ENCODE measurements at places on chromosomes 1 and 21.

GRCh38 chr1:164577291-164577690 lies 18.3 kb downstream of the PBX1 start:
- no peak for DNase-seq

GRCh38 chr21:45330075-45330781 lies 42.5 kb upstream of the POFUT2 start:
- DNase-seq = no peak

DNA sequence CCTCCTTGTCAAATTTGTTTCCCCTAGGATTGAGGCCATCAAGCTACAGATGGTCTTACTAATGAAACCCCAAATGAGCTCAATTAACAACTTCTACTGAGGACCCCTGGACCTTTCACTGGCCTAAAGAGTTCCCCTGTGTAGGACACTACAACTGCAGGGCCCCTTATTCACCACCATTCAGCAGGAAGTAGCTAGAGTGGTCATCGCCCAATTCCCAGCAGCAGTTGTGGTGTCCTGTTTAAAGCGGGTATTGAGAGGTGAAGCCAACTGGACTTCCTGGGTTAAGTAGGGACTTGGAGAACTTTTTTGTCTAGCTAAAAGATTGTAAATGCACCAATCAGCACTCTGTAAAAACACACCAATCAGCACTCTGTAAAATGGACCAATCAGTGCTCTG lies 1466.9 kb downstream of the KCNT2 start:
- no peak for DNase-seq

GRCh38 chr21:27424601-27425000 lies 457.7 kb upstream of the ADAMTS5 start:
- no peak for DNase-seq

GRCh38 chr1:230174471-230175162 lies 107.6 kb downstream of the GALNT2 start:
- DNase-seq = no peak

- no peak for DNase-seq
Observed at GRCh38 chr1:209427811-209428210, 155.7 kb upstream of the CAMK1G start.

- no peak for DNase-seq
Observed at GRCh38 chr21:19256934-19257660, 853.5 kb upstream of the TMPRSS15 start.

DNA sequence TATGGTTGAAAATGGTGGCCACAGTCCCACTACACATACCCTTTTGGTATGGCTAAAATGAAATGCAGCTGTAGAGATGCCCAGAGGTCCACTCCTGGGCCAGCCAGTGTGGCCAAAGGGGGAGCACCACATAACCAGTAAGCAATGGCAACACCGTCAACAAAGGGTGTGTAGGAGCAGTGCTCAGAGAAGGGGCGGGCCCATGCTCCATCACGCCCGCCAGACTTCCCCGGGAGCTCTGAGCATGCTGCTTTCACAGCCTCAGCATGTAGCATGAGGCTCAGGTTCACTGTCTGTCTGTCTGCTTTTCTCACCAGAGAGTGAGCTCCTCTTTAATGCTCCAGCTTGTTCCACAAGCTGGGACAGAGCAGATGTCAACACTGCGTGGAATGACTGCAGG lies 537.6 kb downstream of the MATN1 start:
- no peak for DNase-seq

GRCh38 chr1:92408825-92409224 lies 77.9 kb downstream of the GFI1 start:
- DNase-seq = no peak

- DNase-seq = no peak
Observed at GRCh38 chr1:53957194-53957818, 11.2 kb downstream of the LRRC42 start.

GRCh38 chr1:91515994-91516393 lies 15.3 kb downstream of the CDC7 start:
- no peak for DNase-seq

GRCh38 chr21:27548486-27548885 lies 581.6 kb upstream of the ADAMTS5 start:
- DNase-seq = no peak

DNA sequence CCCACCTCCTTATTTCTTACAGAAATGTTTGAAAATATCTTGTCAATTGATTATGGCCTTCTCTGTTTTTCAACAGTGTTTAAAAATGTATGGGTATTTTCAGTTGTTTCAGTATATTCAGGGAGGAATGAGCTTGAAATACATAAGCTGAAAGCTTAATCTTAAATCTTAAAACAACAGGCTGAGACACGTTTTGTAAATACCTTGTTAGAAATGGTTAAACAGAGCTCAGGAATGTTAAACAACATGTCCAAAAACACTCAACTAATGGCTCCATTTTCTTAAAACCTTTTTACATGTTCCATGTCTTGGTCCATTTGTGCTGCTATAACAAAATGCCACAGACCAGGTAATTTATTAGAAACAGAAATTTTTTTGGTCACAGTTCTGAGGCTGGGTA lies 953.8 kb upstream of the ADGRL2 start:
- DNase-seq = no peak

DNA sequence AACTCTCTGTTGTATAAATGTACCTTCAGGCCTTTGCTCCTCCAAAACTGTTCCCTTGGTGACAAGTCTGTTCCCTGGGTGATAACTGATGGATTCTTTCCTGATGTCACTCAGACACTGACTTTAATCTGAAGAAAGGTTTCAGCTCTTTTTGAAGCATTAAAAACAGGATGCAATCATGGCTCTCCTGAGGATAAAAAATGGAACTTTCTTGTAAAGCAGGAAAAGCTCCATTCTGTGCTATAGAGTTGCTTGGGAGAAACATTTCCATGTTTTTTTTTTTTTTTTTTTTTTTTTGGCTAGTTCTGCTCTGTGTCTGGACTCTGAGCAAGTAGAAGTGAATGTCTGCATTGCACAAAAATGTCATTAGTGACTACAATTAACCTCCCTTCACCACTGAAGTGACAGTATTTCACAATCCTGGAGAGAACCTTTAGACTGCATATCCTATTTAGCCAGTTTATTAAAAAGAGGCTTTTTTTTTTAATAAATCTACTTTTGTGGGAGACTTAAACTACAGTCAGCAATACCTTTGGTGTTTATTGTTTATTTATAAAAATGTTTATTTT lies 101.7 kb upstream of the PRMT6 start:
- DNase-seq = no peak

DNA sequence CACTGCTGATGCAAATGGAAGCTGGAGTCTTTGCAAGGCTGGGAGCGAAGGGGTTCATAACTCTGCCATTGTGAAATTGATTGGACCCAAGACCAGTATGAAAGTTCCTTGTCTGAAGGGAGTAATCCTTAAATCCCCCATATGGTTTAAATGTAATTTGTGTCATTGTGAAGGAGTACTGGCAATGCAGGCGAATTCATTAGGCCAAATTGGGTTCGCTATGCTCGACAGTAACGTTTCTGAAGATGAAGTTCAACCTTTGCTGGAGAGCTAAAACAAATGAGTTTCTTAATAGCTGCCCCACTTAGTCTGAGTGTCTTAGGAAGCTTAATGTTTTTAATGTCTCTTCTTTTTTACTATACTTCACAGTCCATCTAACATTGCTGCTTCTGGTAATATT lies 27.5 kb downstream of the PGM1 start:
- no peak for DNase-seq

GRCh38 chr1:236425031-236425663 lies 31.1 kb downstream of the EDARADD start:
- DNase-seq = no peak

- no peak for DNase-seq
Observed at GRCh38 chr1:109657970-109658369, 2.1 kb downstream of the GSTM4 start.

DNA sequence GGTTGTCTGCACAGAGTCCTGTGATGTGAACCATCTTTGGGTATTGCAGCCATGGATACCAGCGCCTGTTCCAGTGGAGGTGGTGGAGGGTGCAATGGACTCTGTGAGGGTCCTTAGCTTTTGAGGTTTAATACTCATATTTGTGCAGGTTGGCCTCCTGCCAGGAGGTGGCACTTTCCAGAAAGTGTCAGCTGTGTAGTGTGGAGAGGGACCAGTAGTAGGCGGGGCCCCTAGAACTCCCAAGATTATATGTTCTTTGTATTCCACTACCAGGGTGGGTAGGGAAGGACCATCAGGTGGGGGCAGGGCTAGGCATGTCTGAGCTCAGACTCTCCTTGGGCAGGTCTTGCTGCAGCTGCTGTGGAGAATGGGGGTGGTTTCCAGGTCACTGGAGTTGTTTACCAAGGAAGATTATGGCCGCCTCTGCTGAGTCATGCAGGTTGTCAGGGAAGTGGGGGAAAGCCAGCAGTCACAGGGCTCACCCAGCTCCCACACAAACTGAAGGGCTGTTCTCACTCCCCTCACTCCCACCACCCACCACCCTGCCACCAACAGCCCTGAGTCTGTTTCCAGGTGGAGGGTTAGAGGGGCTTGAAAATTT lies 31.2 kb upstream of the ZNF678 start:
- DNase-seq = no peak

DNA sequence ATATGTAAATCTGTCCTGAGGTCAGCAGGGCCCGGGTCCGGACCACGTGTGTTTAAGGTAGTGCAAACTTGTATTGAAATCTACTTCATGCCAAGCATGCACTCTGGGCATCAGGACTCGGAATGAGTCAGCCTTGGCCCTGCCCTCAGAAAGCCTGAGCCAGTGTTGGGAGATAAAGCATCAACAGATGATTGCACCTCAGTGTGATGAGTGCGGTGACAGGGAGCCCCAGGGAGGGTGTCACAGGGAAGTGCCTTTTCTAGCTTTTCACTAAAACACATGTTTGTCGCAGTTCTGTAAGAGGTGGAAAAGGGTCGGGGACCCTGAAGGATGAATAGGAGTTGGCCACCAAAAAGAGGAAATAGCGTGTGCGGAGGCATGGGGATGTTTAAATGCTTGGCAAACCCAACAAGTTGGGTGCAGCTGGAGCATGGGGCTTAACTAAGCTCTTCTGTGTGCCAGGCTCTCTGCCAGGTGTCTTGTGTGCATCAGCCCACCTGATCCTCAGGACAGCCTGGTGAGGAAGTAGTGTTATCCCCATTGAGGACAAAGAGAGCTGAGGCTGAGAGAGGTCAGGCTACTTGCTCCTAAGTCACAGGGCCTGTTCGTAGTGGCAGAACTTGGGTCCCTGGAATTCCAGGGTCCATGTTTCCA lies 48.2 kb upstream of the EPB41 start:
- no peak for DNase-seq

- no peak for DNase-seq
Observed at GRCh38 chr1:236861560-236862218, 66.6 kb downstream of the MTR start.

GRCh38 chr21:30515681-30516080 lies 13.7 kb upstream of the KRTAP19-5 start:
- no peak for DNase-seq

- DNase-seq = no peak
Observed at GRCh38 chr1:33712186-33712585, 151.7 kb upstream of the HMGB4 start.

DNA sequence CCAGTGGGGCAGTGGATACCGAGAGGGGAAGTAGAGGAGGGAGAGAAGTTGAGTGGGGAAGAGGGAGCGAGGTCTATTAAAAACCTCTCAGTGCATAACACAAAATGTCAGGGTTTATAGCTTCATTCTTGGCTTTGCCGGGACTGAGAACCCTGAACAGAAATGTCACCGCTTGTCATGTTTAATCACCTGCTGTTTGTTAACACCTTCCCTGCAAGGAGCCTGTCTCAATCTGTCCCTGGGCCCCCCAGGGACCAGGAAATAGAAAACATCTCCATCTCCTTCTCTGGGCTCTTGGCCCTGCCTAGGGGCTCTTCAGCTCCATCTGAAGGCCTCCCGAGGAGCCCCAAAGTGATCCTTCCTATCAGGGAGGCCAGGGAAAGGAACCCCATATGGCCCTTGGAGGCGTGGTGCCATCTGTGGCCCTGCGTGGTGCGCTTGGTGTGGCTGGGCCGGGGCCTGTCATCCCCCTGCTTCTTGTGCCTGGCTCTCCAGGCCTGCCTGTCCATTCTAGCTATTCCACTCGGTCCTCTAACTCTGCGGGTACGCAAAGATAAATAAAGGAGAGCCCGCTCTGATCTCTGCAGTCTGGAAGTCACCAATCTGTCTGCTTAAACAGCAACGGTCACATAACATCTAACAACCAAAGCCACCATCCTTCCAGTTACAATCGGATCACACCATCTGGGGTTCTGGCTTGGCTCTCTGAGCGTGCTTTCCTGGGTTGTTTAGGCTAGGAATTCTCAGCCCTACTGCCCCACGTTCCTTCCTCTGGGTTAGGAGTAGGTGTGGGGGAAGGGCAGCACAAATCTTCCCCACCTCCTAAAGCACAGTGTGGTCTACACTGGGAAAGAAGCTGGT lies 113.8 kb downstream of the CASZ1 start:
- no peak for DNase-seq

GRCh38 chr1:33684396-33685179 lies 179.3 kb upstream of the HMGB4 start:
- no peak for DNase-seq

GRCh38 chr1:12505639-12506280 lies 112.2 kb downstream of the DHRS3 start:
- DNase-seq = no peak

DNA sequence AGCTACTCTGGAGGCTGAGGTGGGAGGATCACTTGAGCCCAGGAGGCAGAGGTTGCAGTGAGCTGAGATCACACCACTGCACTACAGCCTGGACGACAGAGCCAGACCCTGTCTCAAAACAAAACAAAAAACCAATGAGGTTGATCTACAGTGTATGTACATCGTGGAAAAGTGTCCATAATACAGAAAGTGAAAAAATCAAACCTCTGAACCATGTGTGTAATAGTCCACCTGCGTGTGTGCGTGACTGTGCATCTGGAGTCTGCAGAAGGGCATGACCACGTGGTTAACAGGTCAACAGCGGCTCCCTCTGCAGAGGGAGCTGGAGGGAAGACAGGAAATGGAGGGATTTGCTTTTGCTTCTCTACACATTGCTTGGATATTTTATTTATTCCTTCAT lies 32.4 kb upstream of the ENO1 start:
- DNase-seq = no peak

DNA sequence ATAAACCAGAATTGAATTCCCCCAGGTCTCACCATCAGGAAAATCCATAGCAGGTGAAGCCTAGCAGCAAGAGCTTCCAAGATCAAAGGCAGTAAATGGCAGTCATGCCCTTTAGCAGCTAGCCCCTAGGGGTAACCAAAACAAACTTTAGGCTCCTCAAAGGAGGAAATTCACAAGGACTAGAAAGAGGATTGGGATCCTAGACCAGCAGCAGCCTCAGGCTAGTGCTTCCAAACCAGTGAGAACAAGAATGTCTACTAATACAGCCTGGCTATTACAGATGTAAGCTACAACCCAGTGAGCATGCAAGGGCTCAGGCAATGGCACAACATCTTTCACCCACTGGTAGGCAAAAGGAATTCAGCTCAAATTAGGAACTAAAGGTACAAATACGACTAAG lies 11.1 kb upstream of the RIMKLA start:
- no peak for DNase-seq

Data from CD4-positive, alpha-beta T cell (primary cell).